Fibroblast of villous mesenchyme (primary cell): ENCODE measurements at places on chromosomes 12 and 14. TPM values are rescaled to one million over a fixed set of nuclear protein-coding genes. Genes with fewer than 3 reads are reported as not detected.
A peak's percentile ranks its signal among the peaks of the same experiment; 100 is the strongest.

Gene TPPP2
- not detected in 2 replicates for total RNA-seq

Gene NGB
- total RNA-seq: not detected in 2 replicates

Gene ANO2
- total RNA-seq: 0.43 TPM in 1 of 2 replicates, not detected in the other

Gene GPRC5A
- total RNA-seq: 25.8 and 127 TPM in 2 replicates

Gene SRGAP1
- total RNA-seq: 14.5 and 18.1 TPM in 2 replicates

Gene PRB2
- not detected in 2 replicates for total RNA-seq

Gene CD69
- not detected in 2 replicates for total RNA-seq

Gene KRT75
- total RNA-seq: not detected in 2 replicates

Gene KLHDC1
- 2.6 and 3.0 TPM in 2 replicates for total RNA-seq

Gene NCKAP5L
- total RNA-seq: 30.9 and 34.1 TPM in 2 replicates

Gene GALNT9
- not detected in 2 replicates for total RNA-seq

Gene SERPINA3
- total RNA-seq: 0.32 TPM in 1 of 2 replicates, not detected in the other

Gene EMP1
- total RNA-seq: 52.2 and 75.6 TPM in 2 replicates

Gene PTPRR
- total RNA-seq: 0.64 TPM in 1 of 2 replicates, not detected in the other

DNA sequence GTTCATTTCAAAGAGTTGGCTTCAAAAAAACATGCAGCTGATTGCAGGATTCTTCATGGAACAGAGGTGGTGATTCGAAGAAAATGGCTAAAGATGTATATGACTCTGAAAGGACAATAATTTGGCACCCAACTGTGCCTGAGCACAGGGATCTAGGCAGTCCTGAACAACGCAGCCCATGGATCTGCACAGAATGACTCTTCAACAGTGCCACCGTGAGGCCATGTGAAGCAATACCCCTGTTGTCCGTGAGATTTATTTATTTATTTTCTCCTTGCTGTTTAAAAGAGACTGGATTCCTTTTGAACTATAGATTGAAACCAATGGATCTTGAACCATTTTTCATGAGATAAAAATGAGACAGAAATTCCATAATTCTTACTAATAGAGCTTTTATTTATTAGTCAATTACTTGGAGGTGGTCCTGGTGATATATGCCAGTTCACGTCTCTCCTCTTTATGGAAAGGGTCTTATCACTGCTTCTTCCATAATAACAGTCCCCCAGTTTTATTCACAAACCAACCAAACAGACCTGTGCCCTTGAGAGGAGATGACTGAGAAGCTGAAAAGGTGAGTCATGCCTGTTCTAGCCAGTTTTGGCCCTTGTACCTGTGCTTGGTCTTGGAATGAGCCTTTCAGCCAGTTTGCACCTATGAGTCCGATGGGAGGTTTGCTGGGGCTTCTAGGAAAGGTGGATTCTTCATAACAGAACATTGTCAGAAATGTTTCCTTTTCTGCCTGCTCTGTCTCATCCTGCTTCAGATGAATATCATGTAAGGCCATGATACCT is 1598.3 kb downstream of the AACS start:
- peak; percentile 3 for DNase-seq

- DNase-seq: no peak
Observed at GRCh38 chr14:61492474-61492873, 171.1 kb downstream of the PRKCH start.

- DNase-seq: no peak
Observed at GRCh38 chr12:131725503-131725902, 14.6 kb downstream of the SFSWAP start.

DNA sequence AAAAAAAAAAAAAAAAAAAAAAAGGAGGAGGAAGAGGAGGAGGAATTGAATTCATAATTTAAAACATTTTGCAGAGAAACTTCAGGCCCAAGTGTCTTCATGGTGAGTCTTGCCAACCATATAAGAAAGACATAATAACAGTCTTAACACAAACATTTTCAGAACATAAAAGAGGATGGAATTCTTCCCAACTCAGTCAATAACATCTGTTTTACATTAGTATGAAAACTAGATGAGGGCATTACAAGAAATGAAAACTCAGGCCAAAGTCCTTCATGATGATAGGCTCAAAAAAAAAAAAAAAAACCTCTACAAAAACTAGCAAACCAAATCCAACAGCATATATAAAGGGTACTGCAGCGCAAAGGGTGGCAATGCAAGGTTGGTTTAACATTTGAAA is 151.6 kb downstream of the FOXA1 start:
- DNase-seq: peak; percentile 44

DNA sequence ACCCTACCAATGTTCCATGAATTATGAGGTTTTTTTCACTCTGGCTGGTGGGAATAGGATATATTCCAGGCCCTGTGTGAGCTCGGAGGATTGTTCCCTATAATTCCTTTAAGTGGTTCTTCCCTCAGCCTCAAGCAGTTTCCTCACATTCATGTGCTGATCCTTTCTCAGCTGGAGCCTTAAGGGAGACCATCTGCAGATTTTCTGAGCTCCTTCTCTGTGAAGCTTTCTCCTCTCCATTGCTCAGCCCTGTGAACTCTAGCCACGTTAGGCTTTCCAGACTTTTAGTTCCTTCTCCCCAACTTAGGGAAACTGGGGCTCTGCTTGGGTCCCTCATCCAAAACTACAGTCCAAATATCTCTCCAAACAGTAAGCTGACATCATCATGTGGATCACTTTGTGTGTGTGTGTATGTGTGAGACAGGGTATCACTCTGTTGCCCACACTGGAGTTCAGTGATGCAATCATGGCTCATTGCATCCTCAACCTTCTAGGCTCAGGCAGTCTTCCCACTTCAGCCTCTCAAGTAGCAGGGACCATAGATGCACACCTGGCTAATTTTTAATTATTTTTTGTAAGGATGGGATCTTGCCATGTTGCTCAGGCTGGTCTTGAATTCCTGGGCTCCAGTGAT is 219.5 kb upstream of the OTX2 start:
- no peak for DNase-seq

DNA sequence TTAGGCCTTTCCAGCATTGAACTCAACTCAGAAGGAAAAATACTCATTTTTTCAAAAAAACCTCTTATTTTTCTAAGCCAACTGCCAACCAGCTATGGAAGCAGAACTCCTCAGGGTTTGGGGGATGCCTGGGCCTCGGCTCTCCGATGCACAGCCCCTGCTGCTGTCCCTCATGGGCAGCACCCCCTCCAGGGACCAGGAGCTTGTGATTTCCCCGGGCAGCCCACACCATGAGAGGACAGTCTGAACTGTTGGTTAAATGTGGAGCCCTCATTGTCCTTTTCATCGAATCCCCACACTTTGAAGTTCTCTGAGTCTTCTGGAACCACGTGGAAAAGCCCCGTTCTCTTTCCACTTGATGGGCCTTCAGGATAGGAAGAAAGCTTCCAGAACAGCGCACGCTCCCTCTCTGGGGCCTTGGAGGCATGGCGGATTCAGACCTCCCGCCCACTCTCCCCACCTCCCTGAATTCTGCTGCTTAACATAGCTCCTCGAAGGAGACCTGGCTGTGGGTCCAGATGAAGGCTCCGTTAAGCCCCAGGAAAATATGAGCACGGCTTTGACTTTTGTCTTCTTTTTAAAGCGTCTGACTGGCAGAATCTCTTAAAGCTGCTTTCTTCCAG is 156.6 kb downstream of the CALM1 start:
- no peak for DNase-seq

DNA sequence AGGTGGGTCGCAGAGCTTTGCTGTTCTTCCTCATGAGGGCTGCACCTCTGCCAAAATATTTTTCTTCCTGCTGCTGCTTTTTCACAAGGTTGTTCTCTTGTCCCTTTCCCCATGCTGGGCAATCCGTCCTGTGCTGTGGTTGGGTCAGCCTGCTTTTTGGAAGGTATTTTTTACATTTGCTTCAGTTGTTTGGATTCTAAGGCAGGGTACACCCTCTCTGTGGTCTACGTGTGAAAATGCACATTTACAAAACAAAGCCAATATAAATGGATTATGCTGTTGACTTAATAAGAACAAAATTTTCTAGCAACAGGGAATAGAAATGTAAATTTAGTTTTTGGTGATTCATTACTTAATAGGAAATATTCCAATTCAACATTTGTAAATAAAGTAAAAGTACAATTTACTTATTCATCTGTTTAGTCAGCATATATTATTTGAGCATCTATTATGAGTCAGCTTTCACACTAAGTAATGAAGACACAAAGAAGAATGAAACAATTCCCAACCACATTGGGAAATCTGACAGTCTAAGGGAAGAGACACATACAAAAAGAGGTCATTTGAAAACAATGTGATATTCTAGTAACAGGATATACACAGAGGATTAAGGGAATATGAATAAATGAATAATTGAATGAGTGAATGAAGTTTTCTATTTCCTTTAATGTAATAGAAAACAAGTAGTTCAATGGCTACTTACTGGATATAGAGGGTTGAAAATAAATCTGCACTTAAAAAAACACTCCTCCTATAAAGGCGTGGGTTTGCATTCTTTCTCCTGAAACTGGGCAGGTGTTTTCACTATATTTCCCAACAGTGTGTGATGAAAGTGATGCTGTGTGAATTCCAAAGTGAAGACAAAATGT is 94.6 kb upstream of the PRICKLE1 start:
- DNase-seq: no peak

GRCh38 chr14:55302367-55303124 is 31.3 kb downstream of the FBXO34 start:
- DNase-seq: no peak

GRCh38 chr12:29907461-29907860 is 123.7 kb upstream of the TMTC1 start:
- DNase-seq: peak; percentile 13

DNA sequence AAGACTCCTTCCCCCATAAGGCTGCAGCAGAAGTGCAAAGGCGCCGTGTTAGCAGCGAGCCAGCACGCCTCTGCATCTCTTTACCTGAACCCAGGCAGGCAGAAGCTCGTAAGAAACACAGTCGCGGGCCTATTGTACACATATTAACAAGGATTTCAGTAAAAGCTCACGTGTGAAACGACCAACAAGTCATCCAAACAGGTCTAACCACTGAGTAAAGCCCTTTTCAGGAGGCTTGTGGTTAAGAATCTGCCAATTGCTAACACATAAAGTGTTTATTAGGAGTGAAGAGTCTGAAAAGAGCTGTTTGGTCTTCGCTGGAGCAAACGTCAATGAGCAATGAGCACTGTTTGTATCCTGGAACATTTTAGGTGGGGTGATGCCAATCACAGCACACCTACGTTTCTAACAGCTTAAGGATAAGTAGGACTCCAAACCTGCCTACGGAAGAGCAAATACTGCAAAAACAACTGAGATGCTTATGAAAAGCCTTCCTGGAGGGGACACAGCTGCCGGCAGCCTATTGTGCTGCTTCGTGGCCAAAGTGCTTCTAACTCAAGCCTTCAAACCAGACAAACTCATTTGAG is 43.1 kb downstream of the PRKAB1 start:
- no peak for DNase-seq

GRCh38 chr12:77352946-77353345 is 287.6 kb upstream of the E2F7 start:
- DNase-seq: peak; percentile 1

DNA sequence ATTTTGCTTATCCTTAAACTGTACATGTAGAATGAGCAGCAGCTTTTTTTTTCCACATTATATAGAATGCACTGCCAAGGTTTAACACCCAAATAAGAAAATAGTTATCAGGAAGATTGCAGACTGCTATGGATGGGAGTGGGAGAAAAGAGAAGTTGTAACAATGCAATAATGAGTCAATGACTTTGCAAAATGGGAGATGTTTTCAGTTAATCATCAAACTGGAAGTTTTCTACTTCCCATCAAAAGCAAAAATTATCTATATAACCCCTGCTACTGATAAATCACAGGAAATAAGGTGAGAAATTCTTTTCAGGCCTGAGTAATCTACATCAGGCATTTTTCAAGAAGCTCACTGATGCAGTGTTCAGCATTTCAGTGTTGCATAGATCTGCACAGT is 309.1 kb downstream of the GXYLT1 start:
- no peak for DNase-seq

DNA sequence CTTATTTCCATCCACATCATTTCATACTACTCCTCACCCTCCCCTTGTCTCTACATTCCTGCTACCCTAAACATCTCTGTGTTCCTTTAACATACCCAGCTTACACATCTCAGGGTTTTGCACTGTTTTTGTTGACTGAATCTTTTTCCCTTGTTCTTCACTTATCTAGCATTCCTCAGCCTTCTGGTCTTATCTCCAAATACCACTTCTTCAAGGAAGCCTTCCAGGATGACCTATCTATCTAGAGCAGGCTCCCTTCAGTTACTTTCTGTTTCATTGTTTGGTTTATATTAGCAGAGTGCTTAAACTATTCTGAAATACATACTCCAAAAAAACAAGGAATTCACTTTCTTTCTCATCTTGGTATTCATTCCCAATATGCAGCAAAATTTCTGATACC is 353.1 kb downstream of the NAV3 start:
- no peak for DNase-seq

- no peak for DNase-seq
Observed at GRCh38 chr14:99908653-99909250, 115.5 kb downstream of the EML1 start.

DNA sequence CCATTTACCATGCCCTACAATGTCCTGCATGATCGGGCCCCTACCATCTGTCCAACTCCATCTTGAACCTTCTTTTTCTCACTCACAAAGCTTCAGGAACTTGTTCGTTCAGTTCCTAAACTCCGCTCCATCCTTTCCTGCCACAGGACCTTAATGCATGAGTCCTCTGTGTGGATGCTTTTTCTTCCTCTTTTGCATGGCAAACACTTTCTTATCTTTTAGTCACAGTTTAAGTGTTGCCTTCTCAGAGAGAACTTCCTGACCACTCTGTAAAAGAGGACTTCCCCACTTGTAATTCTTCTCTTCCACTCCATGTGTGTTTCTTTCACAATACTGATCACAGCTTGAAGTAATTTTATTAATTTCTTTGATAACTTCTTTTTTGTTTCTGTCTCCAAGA is 54.4 kb upstream of the ETV6 start:
- DNase-seq: no peak

- DNase-seq: no peak
Observed at GRCh38 chr14:36755756-36756155, 94.1 kb downstream of the PAX9 start.

- DNase-seq: no peak
Observed at GRCh38 chr12:51320311-51320694, 3.7 kb downstream of the BIN2 start.

DNA sequence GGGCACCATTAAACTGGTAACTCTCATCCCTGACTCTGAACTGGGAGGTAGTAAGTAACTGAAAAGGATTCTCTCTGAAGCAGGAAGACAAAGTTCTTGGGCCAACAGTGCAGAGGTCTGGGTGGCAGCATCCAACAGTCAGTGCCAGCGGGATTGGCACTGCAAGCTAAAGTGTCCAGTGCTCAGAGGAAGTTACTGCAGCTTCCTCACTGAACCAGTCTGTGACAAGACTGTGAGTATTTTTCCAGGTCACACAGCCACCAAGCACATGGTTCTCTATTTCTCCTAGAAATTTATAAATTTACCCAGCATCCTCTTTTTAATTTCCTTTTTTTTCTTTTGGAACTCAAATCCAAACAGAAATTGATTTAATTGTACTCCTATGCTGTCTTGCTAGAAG is 81.6 kb upstream of the FAR2 start:
- DNase-seq: no peak

GRCh38 chr12:22860926-22861325 is 236.0 kb downstream of the ETNK1 start:
- DNase-seq: no peak

DNA sequence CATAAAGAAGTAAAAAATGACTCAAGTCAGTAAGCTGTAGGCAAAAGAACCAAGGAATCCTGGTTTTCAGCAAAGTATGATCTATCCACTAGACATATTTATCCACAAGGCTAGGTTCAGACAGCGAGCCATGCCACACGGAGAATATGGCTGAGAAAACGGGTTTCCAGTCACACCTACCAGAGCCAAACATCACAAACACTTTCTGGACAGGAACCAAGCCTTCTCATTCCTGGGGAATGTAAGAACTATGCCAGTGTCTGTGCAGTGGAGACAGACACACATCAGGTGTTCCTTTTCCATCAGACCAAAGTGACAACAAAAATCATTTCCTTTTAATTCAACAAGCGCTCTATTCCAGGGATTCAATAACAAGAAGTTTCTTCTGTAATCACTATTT is 41.1 kb downstream of the AREL1 start:
- DNase-seq: no peak
